LNCaP clone FGC (cell line): ENCODE measurements at places on chromosomes 12 and 14.

- DNase-seq = no peak
These were observed 60.2 kb downstream of the PLXNC1 start for GRCh38 chr12:94208622-94208966.

- no peak for DNase-seq
These were observed 57.4 kb downstream of the ACSM4 start for GRCh38 chr12:7361265-7361664.

GRCh38 chr12:40446385-40446784 lies 221.6 kb downstream of the LRRK2 start:
- DNase-seq = no peak

DNA sequence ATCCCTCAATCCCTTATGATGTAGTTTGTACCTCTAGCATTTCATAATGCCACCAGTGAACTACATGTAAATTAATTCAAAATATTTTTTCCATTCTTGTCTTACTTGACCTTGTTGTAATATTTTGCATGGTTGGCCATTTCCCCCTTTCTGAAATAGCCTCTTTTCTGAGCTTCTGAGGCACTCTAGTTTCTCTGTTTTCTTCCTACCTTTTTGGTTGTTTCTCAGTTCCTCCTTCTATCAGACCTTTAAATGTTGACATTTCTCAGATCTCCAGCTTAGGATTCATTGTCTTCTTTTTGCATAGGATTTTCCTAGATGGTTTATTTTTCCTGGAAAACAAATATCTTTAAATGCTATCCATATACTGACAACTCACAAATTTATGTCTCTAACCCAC lies 9.8 kb upstream of the RMST start:
- no peak for DNase-seq

DNA sequence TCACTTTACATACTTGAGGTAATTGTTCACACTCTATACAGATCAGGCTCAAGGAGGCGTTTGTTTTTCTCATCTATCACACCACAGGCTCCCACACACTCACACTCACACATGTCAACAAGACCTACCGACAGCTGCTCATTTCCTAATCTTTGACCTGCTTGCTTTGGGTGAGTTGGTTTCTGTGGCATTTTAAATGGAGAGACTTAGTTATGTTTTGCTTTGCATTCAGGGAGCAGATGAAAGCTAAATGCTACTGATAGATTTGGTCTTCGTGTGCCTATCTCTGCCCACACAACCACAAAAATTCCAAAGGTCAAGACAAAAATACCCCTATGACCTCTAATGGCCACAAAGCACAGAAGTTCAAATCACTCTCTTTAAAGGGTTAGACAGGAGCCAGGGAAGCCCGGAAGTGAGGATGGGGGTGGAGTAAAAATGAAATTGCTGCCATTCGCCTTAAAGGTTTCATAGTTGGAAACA lies 203.5 kb upstream of the G2E3 start:
- DNase-seq = no peak

GRCh38 chr12:67647799-67648520 lies 585 bp upstream of the DYRK2 start:
- peak; percentile 70 for DNase-seq

GRCh38 chr14:70789361-70789760 lies 20.0 kb downstream of the MAP3K9 start:
- DNase-seq = no peak

DNA sequence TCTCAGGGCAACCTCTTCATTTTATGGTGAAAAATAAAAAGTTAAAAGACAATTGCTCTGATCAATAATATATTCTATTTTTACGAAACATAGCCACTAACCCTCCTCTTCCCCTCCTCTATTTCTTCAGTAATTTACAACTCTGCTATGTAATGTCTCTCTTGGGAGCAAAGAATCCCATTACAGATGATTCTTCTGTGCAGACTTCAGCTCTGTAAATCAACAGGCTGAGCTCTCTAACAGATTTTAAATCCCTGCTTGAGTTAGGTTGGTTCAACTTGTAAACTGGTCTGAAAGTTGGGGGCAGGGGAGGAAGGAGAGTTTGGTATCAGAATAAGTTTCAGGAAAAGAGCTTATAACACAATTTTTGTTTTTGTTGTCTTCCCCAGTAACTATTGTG lies 151.0 kb downstream of the SLC25A21 start:
- no peak for DNase-seq

DNA sequence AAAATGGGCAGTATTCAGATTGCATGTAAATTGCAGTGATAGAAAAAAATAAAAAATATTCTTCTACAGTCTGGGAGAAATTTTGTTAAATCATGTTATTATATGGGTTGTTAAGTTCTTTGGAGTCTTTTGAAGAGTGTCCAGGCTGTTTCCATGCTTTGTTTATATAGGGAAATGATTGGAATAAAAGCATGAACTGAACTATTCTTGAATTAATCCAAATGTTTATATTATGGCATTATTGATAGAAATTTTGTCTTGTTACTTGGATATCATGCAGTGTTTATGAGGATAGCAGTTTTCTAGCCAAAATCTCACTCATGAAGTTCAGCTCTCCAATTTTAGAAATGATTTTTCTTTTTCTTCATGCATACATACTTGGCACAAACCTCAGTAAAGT lies 108.2 kb upstream of the NAV3 start:
- no peak for DNase-seq

- no peak for DNase-seq
These were observed 12.5 kb upstream of the CIPC start for GRCh38 chr14:77085538-77085937.

DNA sequence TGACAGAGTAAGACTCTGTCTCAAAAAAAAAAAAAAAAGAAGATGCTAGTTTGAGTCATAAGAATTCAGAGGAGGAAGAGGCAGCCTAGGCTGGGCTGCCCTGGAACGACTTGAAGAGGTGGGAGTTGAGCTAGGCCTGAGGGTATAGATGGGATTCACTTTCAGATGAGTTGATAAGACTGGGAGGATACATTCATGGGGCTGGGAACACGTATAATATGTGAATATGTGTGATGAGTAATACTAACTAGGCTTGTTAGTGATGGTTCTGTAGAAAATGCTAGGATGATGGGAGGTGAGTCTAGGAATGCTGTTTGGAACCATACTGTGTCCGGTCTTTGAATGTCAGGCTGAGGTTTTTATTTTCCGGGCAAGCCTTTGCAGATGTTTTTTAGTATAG lies 9.0 kb downstream of the PLEKHA5 start:
- DNase-seq = no peak

DNA sequence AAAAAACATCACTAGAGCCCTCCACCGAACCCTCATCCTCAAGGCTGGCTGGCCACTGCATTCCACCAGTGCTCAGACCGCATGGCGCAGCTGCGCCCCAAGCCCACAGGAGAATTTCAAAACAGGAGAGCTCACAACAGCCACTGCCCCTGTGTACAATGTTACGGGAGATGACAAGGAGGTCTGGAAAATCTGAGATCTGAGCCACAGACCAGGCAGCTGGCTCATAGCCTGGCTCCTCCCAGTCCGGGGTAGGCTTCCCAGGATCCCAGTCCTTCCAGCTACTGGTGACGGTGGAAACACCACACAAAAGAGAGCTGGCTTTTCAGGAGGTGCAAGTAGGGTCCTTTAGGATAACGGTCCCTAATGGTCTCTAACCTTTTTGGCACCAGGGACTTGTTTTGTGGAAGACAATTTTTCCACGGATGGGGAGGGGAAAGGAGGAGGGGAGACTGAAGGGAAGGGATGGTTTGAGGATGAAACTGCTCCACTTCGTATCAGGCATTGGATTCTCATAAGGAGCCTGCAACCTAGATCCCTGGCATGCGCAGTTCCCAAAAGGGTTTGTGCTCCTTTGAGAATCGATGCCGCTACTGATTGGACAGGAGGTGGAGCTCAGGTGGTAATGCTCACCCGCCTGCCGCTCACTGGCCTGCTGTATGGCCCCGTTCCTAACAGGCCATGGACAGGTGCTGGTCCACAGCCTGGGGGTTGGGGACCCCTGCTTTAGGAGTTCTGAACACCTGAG lies 23.0 kb upstream of the NRDE2 start:
- no peak for DNase-seq

- DNase-seq = no peak
These were observed 110.4 kb upstream of the CPSF6 start for GRCh38 chr12:69129017-69129416.

DNA sequence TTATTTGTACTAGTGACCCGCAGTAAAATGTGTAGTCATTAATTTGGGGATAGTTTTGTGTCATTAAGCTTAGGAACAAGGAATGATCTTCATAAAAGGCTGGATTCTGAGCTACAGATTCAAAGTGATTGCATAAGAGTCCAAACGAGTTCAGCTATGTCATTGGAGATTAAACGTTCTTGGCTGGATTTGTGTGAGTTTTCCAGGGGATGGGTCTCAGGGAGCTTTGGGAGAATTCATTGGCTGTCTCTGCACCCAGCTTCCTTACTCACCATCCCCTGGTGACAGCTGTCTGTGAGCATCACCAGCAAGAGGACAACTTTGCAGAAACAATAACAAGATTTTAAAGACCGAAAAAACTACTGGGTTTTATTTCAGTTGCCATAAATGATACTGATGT lies 130.4 kb downstream of the DAAM1 start:
- DNase-seq = no peak

DNA sequence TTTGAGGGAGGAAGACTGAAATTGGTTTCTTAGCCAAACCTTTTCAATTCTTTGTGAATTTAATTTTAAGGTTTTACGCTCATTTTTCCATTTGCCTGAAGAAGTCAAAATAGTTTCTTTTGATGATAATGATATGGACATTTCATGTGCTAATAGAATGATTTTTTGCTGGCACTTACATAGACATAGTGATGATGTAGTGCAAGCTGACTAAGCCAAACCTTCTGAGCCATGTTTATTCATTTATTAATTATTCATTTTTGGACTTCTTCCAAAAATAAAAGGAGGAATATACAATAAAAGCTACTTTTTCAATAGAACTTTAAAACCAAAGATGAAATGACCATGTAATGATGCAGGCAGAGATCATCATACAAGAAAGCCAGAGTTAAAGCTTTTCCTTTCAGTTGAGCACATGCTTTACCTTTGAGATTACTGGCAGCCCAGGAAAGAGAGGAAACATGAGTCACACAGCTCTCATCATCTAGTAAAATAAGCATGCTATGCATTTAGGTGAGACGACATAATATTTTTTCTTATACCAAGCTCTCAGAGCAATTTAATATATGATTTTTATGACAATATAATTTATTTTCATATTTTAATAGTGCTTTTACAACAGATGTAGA lies 24.8 kb downstream of the KCNA1 start:
- no peak for DNase-seq

DNA sequence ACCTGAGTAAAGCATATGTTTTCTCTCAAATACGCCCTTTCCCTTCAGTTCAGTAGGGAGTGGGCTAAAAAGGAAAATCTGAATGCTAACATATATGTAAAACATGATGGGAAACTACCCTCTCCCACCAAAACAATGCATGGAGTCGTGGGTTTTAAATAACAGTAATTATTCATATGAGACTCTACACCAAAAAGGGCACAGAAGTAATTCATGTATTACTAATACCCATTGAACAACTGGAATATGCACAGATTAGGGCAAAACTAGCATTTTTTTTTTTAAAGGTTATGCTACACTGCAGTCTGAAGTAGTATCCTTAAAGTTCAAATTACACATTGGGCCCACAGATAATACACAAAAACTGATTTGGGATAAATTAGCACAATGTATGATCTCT lies 8.1 kb upstream of the ARID2 start:
- DNase-seq = no peak

DNA sequence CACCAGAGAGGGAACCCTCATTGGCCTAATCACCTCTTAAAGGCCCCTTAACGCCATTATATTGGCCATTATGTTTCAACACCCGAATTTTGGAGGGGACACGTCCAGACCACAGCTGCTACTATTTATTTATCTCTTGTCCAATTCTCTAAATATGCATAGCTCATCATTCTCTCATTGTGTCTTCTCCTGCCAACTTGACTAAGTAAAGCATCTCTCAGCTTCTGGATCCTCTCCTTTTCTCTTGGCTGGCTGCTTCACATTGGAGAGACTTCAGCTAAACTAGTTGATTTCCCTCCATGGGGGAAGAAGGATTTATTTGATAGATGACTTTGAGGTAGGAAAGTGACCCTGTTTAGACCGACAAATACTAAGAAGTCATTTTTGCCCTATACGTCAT lies 120.4 kb upstream of the KRR1 start:
- no peak for DNase-seq

DNA sequence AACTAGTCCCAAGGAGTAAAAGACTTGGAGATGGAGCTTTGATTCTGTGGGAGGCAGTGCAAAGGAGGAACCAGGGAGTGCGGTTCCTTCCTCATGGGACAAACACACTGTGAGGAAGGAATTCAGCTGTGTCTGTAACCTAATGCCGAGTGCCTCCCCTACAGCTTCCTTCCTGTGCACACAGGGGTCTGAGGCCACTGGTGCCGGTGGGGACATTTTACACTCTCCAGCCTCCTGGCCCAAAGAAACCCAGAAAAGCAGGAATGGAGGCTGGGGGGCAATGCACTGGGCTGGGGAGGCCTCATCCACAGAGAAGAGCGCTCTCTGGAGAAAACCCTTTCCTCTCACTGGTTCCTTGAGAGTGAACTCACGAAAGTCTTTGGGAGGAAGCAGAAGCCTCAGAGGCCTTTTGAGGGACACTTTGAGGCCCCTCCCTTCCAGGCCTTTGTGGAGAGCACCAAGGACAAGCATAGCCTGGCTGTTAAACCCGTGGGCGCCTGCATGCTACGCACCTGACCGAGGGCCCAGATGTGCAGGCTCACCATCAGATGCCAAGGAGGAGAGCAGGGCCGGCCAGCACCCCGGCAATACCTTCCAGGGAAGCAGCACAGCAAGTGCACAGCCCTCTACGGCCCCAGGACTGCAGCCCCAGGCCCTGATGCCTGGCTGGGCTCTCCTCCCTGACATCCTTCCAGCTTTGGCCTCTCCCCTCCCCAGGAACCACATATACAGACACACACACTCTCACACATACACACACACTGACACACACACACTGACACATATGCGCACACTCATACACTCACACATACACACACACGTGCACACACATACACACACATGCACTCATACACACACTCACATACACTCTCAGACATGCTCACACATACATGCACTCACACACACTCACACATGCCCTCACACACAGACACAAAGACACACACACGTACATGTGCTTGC lies 52.0 kb downstream of the NFKBIA start:
- DNase-seq = no peak

DNA sequence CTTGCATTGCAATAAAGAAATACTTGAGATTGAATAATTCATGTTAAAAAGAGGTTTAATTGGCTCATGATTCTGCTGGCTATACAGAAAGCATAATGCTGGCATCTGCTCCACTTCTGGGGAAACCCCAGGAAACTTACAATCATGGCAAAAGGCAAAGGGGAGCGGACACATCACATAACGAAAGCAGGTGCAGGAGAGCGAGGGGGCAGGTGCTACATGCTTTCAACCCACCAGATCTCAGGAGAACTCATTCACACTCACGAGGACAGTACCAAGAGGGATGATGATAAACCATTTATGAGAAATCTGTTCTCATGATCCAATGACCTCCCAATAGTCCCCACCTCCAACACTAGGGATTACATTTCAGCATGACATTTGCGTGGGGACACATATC lies 172.6 kb downstream of the RASSF9 start:
- DNase-seq = no peak
